Cerebellum (tissue), 4 donors: ENCODE measurements at places on chromosomes 2 and 18.

GRCh38 chr2:67854103-67854743 lies 208.6 kb downstream of the C1D start:
- DNase-seq = no peak

DNA sequence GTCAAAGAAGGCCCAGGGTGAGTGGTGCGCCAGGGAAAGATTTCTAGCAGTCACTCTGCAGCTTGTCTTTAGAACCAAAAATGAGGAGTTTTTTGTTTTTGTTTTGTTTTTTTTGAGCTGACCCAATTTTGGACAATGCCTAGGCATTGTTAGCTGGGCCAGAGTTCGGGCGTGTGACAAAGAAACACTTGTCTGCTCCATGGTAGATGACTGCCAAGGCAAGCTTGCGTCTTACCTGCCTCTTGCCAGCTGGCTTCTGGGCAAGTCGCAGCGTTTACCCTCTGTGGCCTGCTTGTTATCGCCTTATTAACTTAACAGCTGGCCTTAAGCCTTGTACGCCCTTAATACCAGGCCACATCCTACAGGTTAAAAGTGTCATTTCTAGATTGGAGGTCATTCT lies 114.3 kb downstream of the GALNT1 start:
- DNase-seq = peak; percentile 46

GRCh38 chr2:156532989-156533388 lies 96.8 kb downstream of the GPD2 start:
- no peak for DNase-seq

DNA sequence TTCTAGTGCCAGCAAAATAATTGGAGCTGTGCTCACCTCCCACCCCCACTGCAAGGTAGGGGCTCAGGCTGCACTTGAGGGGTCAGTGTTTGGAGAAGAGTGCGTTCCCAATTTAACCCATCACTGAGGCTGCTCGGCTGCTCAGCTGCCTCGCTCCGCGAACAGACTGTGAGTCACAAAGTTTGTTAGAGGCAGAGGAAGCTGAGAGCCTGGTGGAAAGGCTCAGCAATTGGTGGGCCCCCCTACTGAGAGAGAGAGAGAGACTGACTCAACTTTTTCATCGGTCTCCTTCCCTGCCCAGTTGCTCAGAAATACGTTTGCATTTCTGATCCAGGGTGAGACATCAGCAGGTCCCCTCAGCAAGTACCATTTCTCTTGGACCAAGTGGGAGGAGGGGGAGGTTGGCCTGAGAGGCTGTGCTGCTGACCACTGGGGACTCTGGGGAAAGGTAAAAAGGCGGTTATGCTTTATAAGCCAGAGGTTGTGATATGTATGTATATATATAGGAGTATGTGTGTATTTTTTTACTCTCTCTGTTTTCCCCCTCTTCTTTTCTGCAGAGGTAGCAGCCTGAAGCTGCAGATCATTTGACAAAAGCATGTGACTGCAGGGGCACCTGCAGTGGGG lies 1.5 kb downstream of the EFR3B start:
- DNase-seq = no peak

GRCh38 chr2:554444-554843 lies 122.8 kb downstream of the TMEM18 start:
- DNase-seq = no peak
